Stimulated activated CD4-positive, alpha-beta T cell treated with anti-CD3 and anti-CD28 coated beads, Interleukin-15, amount 100 ng/mL, for 1 hour (primary cell): ENCODE measurements at places on chromosomes 6 and 20.
A peak's percentile ranks its signal among the peaks of the same experiment; 100 is the strongest.

- DNase-seq, result no peak
These were observed 53.5 kb upstream of the CEP85L start for GRCh38 chr6:118704915-118705314.

DNA sequence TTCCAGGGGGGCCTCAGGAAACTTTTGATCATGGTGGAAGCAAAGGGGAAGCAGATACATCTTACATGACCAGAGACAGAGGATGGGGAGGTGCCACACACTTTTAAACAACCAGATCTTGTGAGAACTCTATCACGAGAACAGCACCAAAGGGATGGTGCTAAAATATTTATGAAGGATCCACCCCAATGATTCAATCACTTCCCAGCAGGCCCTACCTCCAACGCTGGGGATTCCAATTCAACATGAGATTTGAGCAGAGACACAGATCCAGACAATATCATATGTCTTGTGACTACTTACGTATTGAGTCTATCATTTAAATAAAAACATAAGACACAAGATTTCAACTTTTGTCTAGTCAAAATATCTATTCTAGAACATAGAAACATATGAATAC lies 351.9 kb downstream of the EPM2A start:
- DNase-seq, result no peak

GRCh38 chr6:16583144-16583762 lies 178.0 kb downstream of the ATXN1 start:
- no peak for DNase-seq

GRCh38 chr6:125174626-125175025 lies 21.1 kb downstream of the TPD52L1 start:
- DNase-seq, result no peak

DNA sequence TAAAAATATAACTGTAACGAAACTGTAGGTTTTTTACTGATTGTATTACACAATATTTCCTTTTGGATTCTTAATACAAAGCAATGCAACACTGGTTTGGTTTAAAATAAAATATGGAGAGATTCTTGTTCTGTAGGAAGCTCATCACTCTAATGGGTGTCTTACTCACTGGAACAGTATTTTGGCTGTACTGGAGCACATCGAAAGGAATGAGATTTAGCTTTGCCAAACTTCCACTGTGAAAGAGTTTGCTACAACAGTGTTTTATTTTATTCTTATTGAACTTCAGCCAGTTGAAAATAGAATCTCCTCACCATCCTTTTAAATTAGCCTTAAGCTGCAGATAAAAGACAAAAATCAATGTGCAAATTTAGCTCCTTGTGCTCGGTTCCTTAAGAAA lies 230.7 kb upstream of the QKI start:
- DNase-seq, result no peak

GRCh38 chr20:10741060-10741459 lies 67.3 kb upstream of the JAG1 start:
- no peak for DNase-seq

DNA sequence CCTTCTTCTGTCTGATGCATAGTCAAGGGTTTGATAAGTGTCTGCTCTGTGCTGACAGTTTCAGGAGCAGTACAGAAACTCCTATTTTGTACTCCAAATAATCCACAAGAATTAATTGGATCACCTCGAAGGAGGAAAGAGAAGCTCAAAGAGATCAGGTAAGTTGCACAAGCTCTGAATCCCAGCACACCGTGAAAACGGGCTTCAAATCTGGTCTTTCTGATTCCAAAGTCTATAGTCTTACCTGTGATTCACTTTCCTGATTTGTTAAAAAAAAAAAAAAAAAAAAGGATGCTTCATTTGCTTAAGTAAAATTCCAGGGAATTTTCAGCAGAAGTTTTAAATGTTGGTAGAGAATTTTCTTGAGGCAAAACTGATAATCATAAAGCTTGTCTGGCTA lies 155.8 kb upstream of the ESR1 start:
- DNase-seq, result no peak

DNA sequence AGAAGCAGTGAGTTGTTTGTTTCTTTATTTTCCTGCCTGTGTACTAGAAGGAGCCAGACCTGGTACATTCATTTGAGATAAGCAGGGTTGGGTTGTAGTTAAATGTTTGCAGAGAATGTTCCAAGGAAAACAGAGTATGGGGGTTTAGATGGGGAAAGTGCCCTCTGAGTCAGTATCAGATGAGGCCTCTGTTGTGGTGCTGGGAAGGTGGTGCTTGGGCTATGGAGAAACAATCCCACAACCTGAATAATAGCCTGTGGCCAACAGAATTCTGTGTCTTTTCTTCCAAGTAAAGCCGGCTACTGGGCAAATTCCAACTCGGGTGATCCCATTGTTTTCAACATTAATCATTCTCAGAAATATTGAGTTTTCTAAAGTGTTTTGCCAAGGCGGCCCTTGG lies 109.3 kb downstream of the RNF144B start:
- no peak for DNase-seq

DNA sequence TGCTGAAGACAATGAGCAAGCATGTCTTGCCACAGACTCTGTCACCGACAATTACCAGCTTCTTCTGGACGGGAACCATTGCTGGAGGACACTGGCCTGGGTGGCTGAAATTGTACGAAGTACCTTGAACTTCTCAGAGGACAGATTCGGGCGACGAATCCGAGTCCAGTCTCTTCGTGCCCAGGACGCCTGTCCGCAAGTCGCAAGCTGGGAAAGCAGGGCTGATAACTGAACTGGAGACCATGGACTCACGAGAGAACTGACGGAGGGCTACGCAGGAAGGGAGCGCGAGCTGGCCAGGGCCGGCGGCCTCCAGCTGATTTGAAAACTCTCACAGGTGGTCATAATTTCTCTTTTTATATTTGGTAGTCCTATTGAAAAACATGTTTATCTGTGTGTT lies 1229.5 kb upstream of the MAP3K7 start:
- no peak for DNase-seq

- DNase-seq, result no peak
These were observed 4.8 kb upstream of the SMIM28 start for GRCh38 chr6:138372711-138373463.

DNA sequence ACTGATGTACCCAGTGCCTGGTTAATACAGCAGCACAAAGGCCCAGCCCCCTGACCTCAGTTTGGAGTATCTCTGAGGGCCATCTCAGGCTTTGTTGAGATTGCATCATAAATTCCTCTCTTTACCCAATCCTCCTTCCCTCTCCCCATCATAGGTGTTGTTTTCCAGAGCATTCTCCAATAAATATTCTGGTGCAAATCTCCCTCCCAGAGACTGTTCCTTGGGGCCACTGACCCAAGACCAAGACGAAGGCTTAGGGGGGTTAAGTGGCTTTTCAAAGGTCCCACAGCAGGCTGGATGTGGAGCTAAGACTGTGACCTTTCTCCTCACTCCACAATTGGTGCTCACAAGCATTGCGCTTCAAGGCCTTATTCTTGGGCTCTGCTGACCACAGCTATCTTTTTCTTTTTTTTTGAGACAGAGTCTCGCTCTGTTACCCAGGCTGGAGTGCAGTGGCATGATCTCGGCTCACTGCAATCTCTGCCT lies 72.4 kb upstream of the ZMYND8 start:
- no peak for DNase-seq

DNA sequence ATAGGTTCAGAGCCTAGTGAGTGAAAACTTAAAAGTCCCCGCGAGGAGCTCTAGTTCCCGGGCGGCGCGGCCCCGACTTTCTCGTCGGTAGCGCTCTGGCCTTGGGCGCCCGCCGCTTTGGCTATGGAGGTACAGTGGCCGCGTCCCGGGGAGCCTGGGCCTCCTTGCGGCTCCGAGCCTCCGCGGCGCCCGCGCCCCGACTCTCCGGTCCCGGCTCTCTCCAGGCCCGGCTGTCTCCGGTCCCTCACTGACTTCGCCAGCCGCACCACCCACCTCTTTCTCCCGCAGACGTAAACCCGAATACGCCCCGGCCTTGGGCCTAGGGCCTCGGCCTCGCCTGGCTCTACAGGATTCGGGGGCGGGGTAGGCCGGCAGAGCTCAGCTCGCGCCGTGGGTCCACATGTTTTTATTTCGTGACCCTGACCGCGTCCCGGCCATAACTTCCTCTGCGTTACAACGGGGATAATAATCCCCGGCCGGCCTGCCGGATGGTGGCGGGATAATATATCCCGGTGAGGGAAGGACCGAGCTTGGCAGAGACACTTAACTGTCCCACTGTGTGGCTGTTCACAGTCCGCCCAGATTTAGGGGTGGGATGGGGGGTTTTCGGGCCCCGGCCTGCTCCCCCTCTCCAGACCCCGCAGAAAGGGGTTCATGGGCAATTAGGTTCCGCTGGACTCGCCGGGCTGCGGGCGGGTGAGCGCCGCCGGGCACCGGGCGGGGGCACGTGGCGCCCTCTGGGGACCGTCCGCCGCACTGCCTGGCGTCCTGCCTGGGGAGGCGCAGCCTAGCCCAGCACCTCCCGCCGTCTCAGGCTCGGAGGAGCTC lies 10.0 kb upstream of the TBX18 start:
- DNase-seq, result no peak

GRCh38 chr6:30061858-30062458 lies 893 bp downstream of the POLR1H start:
- DNase-seq, result no peak

DNA sequence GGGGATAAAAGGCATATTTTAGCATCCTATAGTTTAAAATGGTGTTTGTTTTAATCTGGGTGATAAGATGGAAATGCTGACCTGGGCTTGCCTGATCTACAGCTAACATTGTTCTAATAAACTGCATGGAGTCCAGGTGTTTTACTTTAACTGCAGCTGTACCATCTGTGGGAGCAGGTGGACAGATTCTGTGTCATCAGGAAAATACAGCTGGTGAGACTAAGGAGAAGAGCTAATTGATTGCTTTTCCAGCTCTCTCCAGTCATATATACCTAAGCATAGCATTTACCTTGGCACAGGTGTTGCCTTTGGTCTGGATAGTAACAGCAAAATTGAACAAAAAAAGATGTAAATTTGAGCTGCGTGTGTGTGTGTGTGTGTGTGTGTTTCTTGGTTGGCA lies 31.6 kb downstream of the CBFA2T2 start:
- no peak for DNase-seq

DNA sequence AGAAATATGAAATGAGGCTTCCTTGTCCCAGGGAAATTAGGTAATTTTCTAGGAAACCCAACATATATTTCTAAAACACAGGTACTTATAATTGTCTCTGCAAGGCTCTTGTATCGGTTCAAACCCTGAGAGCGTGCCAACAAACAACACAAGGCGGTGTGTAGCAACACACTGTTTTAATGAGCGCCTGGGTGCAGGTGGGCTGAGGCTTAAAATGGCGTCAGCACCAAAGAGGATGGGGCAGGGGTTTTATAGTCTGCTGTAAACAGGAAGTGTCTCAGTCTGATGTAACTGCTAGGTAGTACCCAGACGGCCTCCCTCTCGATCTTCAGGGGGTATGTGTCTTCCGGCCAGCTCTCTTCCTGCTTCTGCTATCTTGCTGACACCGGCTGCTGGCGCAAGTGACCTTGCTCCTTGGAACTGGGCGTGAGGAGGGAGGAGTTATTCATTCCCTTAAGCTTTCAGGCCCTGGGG lies 69.7 kb downstream of the EPB41L2 start:
- DNase-seq, result no peak

DNA sequence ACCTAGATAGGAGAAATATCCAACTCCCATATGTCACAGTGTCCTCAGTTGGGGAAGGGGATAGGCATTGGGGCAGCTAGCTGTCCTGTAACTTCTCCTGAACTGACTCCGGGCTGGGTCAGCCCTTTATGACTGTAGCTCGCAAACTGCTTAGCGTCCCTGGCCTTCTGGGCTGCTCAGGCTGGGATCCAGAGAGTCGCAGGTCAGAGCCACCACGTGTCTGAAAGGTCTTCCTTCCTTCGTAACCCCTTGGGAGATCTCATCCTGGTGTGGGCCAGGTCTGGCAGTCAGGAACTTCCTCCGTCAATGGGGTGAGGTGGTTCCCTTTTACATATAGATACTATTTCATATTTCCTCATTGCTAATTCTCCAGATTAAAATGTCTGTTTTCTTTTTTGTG lies 28.8 kb upstream of the HINT3 start:
- DNase-seq, result no peak

- DNase-seq, result no peak
These were observed 6.3 kb downstream of the SYNE1 start for GRCh38 chr6:152630832-152631231.

DNA sequence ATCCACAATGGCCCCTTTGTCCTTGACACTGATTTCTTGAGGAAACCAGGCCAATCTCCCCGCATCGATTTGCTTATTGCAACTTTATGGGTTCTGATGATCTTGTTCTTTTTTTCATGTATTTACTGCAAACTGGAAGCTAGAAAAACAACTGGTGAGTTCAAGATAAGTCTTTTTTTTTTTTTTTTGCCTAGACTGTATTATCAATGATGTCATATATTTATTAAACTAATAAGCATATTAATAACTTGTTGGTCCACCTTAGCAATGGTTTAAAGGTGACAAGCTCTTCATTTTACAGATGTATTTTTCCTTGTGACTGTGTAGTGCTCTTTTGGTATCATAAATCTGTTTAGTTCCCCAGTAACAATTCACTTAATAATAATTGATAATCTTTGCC lies 79.0 kb upstream of the NOX3 start:
- no peak for DNase-seq

DNA sequence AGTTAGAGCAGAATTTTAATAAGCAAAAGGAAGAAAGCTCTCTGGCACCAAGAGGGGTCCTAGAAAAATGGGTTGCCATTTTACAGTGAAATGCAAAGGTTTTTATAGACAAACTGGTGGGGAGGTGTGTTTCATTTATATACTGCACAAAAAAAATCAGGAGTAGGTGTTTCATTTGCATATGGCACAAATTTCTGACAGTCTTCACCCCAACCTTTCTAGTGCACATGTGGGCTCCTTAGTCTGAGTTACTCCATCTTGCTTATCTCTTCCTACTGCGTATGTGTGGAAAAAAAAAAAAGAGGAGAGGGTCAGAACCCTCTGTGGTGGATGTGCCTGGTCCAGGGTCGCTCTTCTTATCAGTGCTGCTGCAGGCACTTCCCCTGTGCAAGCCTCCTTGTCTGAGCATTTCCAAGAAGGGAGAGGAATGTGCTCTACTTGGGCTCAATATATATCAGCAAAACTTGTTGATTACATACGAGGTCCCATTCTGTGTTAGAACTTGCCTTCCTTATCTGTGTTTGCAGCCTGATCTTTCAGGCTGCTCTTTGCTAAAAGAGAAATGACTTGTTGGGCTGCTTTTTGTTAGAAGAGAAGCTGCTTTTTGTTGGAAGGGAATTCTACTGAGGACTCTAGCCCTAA lies 59.0 kb upstream of the MRAP2 start:
- DNase-seq, result no peak

- DNase-seq, result peak; percentile 26
These were observed 50.3 kb downstream of the ADTRP start for GRCh38 chr6:11727998-11728961.

DNA sequence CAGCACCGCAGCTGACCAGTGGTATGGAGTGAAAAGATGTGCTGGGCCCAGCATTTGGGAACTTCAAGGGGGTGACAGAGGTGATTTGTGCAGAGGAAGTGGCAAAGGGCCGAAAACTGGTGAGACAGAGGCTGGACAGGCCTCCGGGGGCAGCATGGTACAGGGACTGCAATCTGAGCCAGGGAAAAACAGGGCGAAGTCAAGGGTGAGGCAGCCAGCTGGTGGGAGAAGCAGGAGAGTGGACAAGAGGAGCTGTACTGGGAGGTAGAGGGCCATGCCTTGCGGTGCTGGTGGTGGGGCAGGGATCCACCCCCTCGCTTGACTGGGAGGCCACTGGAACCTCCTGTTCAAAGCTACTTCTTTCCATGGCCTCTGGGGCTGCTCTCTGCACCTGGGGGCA lies 7.3 kb upstream of the GFRA4 start:
- DNase-seq, result no peak

- DNase-seq, result no peak
These were observed 3.5 kb downstream of the C20orf204 start for GRCh38 chr20:64039293-64040160.

- no peak for DNase-seq
These were observed 27.9 kb upstream of the HDAC2 start for GRCh38 chr6:113998811-113999210.
